ENCODE measurements at places on chromosomes 12 and 14. TPM values are rescaled to one million over a fixed set of nuclear protein-coding genes. Genes with fewer than 3 reads are reported as not detected.

The NRXN3 gene
- total RNA-seq: under 0.01 TPM

The CLEC14A gene
- 15.9 TPM for total RNA-seq

The TROAP gene
- 11.9 TPM for total RNA-seq

The RNASE3 gene
- not detected for total RNA-seq
